ENCODE measurements at places on chromosomes 16 and 17.
A peak's percentile ranks its signal among the peaks of the same experiment; 100 is the strongest.

- DNase-seq: no peak
Measured at GRCh38 chr17:3802461-3803307, 1.7 kb upstream of the ITGAE start.

DNA sequence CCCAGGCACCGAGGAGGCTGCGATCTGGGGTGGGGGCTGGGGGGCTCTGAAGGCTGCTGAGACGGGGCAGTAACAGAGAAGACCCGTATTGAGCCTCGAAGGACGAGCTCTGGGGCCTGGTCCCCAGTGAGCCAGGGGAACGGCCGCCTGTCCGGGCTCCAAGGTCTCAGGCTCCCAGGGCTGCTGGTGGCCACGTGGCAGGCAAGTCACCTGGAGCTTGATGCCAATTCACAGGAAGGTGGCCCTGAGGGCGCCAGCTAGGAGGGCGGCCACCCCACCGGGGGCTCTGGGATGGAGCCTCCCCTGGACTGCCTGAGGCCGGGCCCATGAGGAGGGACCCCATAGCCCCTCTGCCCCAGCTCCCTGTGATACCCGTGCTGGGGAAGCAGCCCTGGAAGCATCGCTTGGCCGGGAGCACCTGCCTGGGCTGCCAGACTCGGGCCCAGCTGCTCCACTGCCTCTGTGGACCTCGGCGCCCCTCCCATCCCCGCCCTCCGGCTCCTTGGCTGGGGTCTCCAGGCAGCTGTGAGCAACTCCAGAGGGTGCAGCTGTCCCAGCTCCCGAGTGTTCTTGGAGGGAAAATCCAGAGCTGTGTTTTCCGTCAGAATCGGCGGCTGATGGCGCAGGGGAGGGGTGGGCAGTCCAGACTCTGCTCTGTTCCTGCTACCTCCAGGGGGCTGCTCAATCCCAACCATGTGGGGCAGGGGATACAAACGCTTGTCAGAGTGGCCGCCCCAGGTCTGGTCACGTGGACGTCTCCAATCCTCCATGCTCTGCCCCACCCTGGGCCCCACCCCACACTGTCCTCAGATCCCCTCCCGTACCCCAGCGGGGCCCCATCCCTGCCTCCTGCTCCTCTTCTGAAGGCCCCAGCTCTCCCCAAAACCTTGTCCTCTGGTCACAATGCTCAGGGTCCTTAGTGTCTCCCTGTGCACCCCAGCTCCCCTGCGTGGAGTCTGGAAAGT lies 67.2 kb upstream of the GNG13 start:
- no peak for DNase-seq

GRCh38 chr16:86289304-86289703 lies 221.0 kb upstream of the FOXF1 start:
- no peak for DNase-seq

- peak; percentile 63 for DNase-seq
Measured at GRCh38 chr17:43673516-43674323, 12.0 kb upstream of the MEOX1 start.

- no peak for DNase-seq
Measured at GRCh38 chr17:72206376-72206775, 85.6 kb downstream of the SOX9 start.

DNA sequence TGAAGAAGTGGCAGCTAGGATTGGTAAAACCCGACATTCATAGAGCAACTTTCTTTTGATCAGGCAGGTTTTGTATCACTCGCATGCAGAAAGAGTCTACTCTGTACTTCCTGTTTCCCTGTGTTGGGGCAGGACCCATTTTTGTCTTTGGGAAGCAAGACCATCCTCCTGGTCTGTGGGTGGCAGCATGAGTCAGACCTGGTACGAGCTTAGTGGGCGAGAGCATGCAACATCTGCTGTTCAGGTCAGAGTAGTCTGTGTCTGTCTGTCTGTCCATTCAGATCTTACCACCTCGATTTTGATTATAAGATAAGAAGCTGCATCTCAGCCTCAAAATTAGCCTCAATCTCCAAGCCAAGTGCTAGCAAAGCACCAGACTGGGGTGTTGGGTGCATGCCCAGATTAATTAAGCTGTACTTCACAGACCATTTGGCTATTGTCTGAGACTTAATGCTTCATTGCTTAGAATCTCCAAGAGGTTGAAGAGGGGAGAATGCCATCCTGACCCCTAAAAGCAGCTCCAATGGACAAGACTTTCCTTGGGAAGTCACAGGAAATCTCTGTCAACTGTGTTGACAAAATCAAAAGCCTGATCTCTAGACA lies 110.9 kb downstream of the XYLT1 start:
- DNase-seq: peak; percentile 43

DNA sequence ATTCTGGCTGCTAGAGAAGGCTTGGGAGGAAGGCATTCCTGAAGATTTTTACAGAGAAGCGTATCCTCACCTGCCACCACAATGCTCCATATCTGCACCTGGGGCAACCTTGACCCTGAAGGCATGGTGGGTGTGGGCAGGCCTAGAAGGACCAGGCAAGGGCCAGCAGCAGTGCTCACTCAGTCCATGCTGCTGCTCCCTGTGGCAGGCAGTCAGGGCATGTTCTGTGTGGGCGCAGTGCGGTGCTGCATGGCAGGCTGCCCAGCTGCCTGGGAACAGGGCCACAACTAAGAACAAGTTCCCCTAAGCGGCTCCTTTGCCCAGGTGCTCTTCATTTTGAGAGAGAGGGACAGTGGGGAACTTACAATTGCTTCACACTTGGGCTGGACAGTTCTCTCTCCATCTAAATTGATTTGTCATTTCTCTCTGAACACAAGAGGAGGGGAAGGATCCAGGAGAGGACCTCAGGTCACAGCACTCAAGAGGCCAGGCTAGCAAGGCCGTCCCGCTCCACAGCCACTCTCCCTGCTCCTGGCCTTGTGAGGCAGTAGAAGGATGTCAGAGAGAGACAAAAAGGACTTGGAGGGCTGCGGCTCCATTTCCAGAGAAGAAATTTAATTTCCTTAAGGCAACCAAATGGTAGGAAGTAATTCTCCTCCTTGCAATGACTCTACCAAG lies 158.8 kb downstream of the AATF start:
- DNase-seq: no peak

- DNase-seq: no peak
Measured at GRCh38 chr16:83849421-83849820, 41.6 kb downstream of the HSBP1 start.

DNA sequence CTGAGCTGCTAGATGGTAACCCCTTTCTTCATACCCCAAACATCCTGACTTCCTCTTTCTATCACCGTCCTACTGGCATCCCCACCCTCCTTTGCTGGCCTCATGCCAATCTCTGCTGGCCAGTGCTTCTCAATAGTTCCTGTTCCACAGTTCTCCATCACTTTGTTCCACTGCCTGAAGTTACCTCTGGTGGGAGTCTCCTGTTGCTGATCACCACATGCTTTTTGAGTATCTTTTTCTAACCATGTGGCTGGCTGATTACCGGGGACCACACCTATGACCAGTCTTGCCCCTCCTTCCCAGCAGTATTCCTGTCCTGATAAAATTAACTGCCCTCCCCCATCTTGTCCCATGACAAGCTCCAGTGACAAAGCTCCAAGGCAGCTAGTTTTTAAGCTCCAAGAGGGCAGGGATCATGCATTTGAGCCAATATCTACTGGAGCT lies 380.4 kb upstream of the CCL2 start:
- no peak for DNase-seq

DNA sequence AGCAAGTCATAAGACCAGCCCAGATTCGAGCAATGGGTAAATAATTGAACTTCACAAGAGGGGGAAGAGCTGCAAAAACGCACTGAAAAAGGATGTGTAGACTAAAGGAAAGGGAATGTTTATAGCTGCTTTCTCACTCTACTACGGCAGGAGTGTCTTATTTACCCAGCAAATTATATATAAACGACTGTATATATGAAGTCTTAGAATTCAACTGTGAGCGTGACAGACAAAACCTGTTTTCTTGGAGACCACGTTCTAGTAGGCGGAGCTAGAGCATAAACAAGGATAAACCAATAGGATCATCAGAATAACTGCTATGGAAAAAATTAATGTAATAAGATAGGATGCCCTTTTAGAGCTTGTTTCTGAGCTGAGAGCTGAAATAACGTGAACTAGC lies 394.6 kb upstream of the MON1B start:
- DNase-seq: no peak

- no peak for DNase-seq
Measured at GRCh38 chr17:78048346-78049292, 79.9 kb downstream of the TMC6 start.

- no peak for DNase-seq
Measured at GRCh38 chr16:47858333-47858982, 297.3 kb downstream of the ABCC12 start.

DNA sequence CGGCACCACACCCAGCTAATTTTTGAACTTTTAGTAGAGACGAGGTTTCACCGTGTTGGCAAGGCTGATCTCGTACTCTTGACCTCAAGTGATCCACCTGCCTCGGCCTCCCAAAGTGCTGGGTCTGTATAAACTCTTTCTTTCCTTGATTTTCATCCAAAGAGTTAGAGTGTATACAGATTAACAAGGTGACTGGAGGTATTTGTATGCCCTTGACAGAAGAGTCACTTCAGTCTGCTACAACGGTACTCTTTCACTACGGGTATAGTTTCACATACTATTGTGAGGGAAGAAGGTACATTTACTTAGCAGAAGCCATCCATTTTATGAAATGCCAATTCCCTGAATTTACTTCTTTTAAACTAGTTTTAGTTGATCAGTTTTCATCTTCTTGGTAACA lies 32.5 kb downstream of the PPM1E start:
- no peak for DNase-seq

DNA sequence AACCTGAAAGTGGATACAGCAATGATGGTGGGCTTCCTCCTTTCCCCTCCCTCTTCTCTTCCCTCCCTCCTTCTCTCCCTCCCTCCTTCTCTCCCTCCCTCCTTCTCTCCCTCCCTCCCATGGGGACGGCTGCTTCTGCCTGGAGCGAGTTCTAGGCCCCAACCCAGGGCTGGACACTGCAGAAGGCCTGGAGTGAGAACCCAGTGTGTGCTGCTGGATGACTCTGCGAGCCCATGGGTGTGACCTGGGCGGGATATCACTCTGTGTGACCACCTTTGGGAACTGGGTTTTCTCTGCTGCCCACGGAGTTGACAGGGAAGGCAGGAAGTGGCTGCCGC lies 242.6 kb upstream of the GSE1 start:
- no peak for DNase-seq

- DNase-seq: no peak
Measured at GRCh38 chr16:86334079-86334635, 176.2 kb upstream of the FOXF1 start.

- DNase-seq: no peak
Measured at GRCh38 chr17:13753154-13753553, 151.4 kb upstream of the HS3ST3A1 start.

GRCh38 chr17:41971721-41972523 lies 5.3 kb downstream of the CNP start:
- no peak for DNase-seq

DNA sequence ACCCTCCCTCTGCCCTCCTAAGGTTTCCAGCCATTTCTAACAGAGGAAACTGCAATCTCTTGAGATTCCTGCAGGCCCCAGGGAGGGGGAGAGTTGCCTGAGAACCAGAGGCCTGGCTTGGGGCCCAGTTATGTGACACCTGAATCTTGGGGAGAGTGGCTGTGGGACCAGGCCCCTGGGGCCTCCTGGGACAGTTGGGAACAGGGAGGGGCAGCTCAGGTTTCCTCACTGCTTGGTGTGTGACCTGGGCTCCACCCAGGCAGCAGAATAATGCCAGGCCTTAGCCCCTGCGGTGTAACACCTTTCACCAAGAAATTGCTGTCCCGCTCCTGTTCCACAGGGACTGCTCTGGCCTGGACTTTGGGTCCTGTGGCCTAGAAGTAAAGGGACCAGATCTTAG lies 44.3 kb upstream of the CRHR1 start:
- DNase-seq: no peak

- no peak for DNase-seq
Measured at GRCh38 chr16:568401-569258, 1.1 kb upstream of the PIGQ start.

DNA sequence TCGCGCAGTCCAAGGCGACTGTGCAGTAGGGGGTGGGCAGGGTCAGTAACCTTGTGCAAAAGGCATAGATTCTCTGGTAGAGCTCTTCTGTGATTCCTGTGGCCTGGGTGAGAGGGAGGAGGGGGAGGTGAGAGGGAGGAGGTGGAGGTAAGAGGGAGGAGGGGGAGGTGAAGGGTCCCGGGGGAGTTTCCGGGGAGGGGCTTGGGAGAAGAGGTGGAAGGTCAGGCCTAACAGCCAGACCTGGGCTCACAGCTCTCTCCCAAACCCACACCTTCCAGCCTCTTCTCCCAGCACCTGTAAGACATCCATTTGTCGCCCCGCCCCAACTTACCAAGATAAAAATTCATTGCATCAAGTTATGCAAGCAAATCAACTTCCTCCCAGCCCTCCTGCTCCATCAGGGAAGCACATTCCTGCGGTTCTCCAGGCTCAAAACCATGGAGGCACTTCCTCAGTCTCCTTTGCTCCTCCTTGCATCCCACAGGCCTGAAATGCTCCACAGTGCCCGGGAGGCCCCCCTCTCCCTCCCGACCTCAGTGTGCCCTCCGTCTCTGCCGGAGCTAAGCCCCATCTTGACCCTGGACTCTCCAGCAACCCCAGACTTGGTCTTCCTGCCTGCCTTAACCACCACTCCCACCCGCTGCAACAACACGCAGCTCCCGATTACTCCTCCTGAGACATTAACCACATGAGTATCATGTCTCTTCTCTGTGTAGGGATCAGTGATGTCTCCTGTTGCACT lies 30.5 kb downstream of the PIK3R6 start:
- no peak for DNase-seq

GRCh38 chr17:72118335-72119076 lies 2.3 kb upstream of the SOX9 start:
- DNase-seq: peak; percentile 13

DNA sequence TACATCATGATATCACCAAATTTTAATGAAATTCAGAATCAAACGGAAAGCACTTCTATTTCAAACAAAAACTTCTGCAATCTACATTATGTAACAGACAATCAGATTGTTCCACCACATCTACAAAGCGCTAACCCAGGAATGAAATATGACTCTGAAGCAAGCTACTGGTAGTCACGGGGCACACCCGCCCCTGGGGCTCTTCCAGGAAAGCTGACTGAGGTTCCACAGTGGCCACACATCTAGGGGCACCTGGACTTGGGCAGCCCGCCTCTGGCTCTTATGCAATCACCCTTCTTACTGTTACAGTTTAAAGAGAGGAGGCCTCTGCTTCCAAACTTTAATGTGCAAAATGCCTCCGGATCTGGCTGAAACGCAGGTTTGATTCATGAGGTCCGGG lies 27.5 kb downstream of the ZCCHC14 start:
- DNase-seq: no peak

DNA sequence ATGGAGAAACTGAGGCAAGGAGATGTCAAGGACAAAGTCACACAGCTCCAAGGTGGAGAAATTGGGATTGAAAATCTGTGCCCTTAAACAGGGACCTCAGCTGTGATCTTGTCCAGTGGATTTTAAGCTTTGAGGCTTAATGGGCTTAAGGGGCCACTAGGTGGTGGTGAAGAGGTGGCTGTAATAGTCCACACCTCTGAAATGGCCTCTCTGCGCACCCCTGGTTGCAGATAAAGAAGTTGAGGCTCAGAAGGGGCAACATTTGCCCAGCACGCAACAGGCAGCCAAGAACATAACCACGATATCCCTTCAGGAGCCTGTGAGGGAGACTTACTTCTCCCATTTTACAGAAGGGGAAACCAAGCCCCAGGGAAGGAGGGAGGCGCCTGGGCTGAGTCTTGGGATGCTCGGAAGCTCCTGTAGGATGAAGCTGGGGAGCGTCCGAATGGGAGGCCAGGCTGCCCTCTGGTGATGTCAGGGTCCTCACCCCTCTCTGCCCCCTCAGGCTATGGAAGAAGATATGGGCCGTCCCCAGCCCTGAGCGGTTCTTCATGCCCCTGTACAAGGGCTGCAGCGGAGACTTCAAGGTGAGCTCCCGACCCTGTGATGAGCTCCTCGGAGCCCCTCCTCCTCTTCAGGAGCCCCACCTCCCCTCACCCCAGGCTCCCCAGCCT lies 43.7 kb downstream of the IL21R start:
- DNase-seq: no peak

Measured in CD8-positive, alpha-beta T cell (primary cell).